NCI-H1417 treated with DMSO at 0.1 percent for 48 hours (cell line): ENCODE measurements at places on chromosomes 7 and 10.
A peak's percentile ranks its signal among the peaks of the same experiment; 100 is the strongest.

GRCh38 chr7:102872460-102872859 lies 40.3 kb upstream of the LRRC17 start:
- DNase-seq = no peak

GRCh38 chr10:58318346-58318745 lies 16.5 kb upstream of the UBE2D1 start:
- no peak for DNase-seq

DNA sequence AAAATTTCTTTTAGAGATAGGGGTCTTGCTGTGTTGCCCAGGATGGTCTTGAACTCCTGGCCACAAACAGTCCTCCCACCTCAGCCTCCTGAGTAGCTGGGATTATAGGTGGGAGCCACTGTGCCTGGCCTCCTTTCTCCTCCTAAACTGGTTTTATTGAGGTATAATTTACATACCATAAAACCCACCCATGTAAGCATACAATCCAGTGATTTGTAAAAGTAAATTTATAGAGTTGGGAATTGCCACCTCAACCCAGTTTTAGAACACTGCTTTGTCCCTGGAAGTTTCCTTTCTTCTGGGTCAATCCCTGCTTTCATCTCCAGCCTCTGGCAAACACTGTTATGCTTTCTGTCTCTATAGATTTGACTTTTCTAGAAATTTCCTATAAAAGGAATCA lies 49.0 kb downstream of the CNNM2 start:
- DNase-seq = no peak

- DNase-seq = no peak
Observed at GRCh38 chr10:88149906-88150305, 286.5 kb downstream of the PTEN start.

DNA sequence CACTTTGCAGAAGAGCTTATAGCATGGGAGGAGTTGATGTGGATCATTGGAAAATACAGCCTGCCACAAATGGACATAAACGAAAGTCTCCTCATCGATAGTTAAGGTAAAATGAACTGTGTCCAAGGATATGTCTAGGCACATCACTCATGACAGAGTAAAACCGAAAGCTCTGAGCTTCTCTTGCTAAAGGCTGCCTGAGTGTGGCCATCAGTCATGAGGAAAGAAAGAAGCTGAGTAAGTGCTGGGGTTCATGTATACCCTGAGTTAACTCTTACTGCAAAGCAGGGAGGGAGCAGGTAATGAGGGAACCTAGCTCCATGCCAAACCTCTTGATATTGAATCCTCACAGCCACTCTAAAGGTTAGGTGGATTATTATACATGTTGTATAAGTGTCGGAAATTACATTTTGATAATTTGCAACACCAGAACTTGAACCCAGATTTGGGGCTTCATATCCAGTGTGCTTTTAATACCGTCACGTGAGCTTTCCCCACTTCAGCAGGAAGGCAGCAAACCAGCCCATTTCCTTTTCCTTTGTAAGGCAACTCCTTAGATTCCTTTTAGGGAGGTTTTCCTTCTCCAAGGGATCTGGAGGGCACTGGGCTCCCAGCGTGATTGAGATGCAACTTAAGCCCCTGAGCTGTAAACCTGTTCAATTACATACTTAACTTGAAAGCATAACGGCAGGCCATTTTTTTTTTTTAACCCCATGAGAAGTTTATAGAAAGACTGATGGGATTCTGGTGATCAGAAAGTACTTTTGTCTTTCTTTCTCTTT lies 215.0 kb downstream of the PHF14 start:
- no peak for DNase-seq

DNA sequence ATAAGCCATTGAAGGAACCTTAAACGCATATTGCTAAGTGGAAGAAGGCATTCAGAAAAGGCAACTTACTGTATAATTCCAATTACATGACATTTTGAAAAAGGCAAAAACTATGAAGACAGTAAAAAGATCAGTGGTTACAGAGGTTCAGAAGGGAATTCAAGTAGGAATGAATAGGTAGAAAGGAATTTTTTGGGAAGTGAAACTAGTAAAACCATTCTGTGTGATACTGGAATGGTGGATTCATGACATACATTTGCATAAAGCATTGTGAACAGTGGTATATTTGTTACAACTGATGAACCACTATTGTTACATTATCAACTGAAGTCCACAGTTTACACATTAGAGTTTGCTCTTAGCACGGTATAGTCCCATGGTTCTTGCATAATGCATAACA lies 114.2 kb upstream of the GPR22 start:
- no peak for DNase-seq

- peak; percentile 78 for DNase-seq
Observed at GRCh38 chr7:27586825-27587224, 75.9 kb downstream of the HIBADH start.

DNA sequence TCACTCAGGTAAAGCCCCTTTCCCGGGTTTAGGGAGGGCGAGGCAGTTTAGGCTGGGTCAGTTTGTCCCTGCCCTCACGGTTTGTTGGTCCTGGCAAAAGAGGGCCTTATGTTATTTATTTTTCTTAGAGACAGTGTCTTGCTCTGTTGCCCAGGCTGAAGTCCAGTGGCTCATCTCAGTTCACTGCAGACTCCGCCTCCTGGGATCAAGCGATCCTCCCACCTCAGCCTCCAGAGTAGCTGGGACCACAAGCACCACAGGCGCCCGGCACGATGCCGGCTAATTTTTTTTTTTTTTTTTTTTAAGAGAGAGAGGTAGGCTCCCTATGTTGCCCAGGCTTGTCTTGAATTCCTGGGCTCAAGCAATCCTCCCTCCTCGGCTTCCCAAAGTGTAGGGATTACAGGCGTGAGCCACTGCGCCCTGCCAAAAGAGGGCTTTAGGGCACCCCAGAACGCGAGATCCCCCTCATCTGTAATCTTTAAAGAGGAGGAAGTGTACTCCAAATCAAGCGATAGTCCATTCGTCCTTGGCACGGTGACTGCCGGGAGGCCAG lies 626 bp upstream of the BMS1 start:
- no peak for DNase-seq

DNA sequence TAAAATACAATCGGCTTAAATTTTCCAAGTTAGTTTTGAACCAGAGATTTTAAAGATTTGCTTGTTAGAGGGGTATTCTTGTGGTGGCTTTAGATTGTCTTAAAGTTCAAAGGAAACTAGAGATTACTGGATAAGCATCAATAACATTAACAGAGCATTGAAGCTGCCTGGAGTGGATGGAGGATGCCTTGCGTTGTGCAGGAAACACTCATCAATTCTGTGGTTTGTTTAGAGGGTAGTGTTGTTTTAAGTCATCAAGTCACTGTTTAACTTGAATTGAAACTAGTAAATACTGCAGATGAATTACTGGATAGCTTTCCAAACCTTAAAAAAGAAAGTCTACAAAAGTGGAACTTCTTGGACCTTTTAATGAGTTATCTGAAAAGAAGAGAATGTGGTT lies 218.6 kb downstream of the CELF2 start:
- no peak for DNase-seq

GRCh38 chr10:44853148-44853734 lies 57.9 kb upstream of the TMEM72 start:
- DNase-seq = no peak

DNA sequence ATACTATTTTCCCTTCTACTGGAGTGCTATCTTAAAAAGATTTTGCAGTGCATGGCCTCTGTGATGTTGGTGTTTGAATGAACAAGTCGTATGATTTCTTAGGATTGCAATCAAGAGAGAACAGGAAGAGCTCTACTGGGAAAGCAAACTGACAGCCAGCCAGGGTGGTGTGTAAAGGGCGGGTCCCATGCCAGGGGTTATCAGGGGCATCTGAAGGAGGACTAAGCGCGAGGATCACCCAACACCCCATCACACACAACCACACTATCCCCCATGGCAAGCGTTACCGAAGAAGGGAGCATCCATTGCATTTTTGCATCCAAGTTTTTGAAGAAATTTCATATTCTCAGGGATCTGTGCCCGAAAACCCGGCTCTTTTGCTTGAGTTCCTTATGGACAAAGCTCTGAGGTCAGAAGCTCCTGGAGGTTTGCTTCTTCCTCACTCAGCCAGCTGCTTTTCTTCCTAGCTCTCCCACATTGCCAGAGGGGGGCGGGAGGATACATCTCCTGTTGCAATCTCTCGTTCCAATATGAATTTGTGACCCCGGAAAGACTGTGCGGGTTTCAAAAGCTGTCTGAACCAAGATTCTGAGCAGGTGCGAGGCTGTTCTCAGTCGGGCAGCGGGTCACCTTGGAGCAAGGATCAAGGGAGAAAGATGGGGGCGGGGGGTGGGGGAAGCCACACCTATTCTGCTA lies 5.2 kb downstream of the NEUROD6 start:
- DNase-seq = no peak

- peak; percentile 66 for DNase-seq
Observed at GRCh38 chr7:100247152-100247757, 27.5 kb downstream of the PVRIG start.

DNA sequence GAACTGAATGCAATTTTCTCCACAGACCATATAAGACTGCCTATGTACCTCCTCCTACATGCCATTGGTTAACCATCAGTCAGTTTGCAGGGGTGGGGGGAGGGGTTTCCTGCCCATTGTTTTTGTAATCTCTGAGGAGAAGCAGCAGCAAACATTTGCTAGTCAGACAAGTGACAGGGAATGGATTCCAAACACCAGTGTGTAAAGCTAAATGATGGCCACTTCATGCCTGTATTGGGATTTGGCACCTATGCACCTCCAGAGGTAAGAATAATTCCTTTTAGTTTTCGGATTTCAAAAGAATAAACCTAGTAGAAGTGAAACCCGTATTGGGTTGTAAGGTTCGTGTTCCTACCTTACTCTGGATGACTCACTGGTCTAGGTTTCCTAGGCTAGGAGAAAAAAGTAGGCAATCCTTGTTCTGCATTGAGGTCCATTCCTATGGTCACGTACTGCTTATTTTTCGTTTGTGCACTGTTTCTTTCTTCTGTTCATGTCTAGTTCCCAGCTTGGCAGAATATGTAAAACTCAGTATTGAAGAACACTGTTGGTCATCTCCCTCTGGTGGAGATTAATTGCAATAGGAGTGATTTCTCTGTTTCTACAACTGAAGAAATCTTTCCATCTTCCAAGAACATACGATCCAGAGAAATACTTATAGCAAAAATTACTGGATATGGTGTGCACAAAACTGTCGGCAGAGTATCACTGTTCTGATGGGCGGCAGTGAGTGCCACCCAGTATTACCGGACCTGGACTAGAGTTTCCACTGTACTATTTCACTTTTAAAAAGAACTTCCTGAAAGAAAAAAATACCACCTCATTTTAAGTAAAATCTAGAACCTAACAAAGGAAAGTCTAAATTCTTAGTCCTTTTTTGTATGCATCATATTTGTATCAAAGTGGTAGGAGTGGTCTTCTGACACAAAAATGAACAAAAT lies at the start of gene AKR1C3:
Gene AKR1C3 (plus strand): TSS at position 150 of the 941 bp plus-strand sequence. CDS start 31 bp downstream, at position 181.
- DNase-seq = no peak

DNA sequence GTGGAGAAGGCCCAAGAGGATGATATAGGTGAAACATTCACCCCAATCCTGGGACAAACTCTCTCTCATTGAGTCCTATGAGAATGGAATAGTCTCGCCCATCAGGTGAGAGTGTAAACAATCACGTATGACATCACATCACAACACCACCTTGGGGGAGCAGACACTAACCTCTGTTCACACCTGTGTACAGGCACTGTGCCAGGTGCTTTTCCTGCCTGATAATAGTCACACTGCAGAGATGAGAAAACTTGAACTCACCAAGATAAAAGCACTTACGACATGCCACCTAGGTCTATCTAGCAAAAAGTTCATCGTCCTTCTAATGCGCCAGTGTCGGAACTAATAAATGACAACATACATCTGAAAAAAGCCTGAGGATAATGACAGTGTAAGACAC lies 187.8 kb downstream of the FAM107B start:
- no peak for DNase-seq

DNA sequence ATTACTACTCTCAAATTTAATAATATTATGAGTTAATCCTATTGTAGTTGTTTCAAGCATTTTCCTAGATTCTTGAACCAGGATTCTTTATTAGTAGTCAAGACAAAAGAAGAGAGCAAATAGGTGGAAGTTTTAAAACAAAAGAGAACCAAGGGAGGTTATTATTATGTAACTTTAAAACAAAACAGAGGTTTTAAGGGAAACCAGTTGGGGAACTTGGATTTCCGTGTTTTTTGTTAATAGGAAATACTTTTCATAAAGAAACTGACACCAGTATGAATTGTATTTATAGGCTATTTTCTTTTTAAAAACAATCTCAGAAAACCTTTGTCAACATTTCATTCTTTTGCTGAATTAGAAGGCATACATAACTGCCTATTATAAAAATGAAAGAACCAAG lies 183.9 kb downstream of the WNT2 start:
- no peak for DNase-seq

DNA sequence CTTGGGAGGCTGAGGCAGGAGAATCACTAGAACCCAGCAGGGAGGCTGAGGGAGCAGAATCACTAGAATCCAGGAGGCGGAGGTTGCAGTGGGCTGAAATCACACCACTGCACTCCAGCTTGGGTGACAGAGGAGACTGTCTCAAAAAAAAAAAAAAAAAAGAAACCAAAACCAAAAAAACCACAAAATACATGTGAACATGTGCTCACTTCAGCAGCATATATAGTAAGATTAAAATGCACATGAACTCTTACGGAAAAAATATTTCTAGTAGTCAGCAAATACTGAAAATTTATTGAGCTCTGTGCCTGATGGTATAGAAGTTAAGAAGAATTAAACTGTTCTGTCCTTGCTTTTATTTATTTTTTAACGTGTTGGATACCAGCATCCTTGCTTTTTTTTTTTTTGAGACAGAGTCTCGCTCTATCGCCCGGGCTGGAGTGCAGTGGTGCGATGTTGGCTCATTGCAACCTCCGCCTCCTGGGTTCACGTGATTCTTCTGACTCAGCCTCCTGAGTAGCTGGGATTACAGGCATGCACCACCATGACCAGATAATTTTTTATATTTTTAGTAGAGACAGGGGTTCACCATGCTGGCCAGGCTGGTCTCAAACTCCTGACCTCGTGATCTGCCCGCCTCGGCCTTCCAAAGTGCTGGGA lies 9.6 kb upstream of the ZNF487 start:
- no peak for DNase-seq

DNA sequence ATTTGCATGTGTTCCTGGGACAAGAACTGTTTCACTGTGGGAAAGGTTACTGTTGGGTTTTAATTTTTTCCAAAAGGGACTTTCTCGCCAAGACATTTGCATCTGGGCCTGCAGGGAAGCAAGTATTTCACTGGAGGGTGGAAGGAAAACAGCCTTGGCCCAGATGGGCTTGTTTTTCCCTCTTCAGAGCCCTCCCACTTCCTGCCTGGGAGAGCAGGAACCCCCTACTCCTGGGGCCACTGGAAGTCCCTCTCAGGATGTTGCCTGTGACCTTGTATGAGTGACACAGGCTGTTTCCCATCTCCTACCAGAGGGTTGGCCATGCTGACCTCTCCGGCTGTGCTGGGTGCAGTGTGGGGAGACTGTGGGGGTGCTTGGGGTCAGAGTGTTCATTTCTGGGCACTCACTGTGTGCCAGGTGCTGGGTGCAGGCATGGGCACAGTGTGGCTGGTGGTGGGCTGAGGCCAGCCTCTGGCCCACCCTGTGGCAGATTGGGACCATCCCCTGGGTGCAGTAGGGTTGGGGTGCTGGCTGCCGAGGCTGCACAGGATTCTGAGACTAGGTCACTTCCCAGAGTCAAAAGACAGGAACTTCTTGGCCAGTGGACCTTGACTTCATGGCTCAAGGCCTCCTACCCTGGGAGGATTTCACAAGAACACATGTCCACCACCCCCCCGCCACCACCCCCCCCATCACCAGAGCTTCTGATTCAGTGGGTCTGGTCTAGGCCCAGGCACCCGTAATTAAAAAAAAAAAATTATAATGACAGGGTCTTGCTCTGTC lies 10.2 kb downstream of the TSPAN15 start:
- no peak for DNase-seq
